ENCODE measurements at places on chromosomes 5 and 9.

- DNase-seq = no peak
These were observed 177.9 kb downstream of the C9orf50 start for GRCh38 chr9:129442803-129443511.

DNA sequence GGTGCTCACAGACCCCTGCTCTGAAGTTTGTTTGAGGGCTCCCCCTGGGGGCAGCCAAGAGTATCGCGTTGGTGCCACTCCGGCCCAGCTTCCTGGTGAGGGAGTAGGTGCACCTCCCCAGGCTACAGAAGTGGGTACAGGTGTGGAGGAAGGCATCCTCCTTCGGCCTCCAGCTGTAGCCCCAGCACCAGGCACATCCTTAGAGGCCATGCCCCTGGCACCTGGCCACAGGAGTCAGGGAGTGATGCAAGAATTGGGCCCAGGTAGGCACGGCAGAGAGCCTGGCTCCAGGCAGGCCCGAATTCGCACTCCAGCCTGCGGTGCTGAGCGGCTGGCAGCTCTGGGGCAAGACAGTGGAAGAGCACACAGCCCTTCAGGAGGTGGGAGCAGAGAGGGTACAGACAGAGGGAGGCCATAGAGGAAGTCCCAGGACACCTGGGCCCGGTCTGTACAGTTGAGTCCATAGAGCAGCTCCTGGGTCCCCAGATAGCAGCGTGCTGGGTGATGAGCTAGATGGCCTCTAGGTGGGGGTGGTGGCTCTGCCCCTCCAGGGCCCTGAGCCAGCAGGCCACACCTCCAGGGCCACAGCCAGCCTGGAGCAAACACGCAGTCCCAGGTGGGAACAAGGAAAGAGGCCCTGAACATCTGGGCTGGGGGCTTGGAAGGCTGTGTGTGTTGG, 2.4 kb downstream of the SAPCD2 start:
- peak; percentile 89 for DNase-seq

GRCh38 chr5:15627109-15627508, 127.1 kb downstream of the FBXL7 start:
- DNase-seq = no peak

- peak; percentile 3 for DNase-seq
These were observed 13.1 kb upstream of the IFNA5 start for GRCh38 chr9:21317956-21318923.

GRCh38 chr5:134874831-134875655, 872 bp downstream of the TXNDC15 start:
- DNase-seq = no peak

- DNase-seq = no peak
These were observed 33.5 kb upstream of the ALDOB start for GRCh38 chr9:101469026-101469425.

DNA sequence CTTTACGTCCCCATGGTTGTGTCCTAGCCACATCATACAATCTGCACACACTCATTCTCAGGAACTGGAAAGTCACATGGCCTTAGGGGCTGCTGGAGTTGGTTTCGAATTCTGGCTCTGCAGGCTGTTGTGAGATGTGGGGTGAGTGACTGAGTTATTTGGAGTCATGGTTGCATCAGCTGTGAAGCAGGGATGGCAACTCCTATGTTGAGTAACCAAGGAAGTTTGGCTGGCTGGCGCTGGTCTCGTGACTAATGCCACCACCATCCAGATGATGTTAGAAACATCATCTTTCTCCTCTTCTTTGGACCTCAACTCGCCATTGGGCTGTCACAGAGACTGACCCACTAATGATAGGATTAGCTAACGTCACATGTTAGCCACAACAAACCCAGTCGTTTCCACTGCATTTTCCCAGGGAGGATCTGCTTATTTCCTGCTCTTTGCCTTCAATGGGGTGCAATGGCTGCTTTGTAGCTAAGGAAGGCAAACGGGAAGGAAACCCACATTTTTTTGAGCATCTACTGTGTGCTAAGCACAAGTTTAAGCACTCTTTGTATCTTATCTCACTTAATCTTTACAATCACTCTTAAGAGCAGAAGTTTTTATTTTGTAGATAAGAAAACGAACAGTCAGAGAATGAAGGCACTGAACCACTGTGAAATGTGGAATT, 78.1 kb upstream of the UBTD2 start:
- no peak for DNase-seq

- no peak for DNase-seq
These were observed 57.7 kb downstream of the LMX1B start for GRCh38 chr9:126671381-126671831.

DNA sequence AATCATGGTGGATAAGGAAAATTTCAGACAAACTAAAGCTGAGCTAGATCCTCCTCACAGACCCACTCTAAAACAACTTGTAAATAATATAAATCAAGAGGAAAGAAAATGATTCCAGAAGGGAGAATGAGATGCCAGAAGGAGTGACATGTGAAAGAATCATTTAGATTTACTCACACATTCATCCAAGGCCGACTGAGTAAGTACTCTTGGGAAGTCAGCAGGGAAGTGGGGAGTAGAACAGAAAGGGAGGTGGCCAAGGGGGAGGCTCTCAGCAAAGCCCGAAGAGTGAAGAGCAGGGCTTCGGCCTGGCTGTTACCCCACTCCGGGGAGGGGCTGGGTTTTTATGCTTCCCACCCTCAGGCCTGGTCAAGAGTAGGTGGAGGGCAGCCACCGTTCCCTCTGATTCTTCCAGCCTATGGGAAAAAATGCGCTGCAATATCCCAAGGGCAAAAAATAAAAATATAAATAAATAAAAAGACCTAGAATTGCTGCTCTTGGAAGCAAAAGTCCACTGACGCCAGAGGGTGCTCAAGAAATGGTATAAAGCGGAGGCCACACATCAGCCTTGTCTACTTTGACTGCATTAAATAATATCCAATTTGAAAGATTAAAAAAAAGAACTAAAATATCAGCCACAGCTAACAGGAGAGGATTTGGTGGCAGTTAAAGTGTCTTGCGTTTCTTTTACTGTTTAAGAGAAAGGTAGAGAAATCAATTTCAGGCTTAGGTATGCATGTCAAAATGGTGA, 110.2 kb upstream of the COL5A1 start:
- DNase-seq = no peak

GRCh38 chr9:136978073-136978864, 965 bp downstream of the PTGDS start:
- peak; percentile 77 for DNase-seq

DNA sequence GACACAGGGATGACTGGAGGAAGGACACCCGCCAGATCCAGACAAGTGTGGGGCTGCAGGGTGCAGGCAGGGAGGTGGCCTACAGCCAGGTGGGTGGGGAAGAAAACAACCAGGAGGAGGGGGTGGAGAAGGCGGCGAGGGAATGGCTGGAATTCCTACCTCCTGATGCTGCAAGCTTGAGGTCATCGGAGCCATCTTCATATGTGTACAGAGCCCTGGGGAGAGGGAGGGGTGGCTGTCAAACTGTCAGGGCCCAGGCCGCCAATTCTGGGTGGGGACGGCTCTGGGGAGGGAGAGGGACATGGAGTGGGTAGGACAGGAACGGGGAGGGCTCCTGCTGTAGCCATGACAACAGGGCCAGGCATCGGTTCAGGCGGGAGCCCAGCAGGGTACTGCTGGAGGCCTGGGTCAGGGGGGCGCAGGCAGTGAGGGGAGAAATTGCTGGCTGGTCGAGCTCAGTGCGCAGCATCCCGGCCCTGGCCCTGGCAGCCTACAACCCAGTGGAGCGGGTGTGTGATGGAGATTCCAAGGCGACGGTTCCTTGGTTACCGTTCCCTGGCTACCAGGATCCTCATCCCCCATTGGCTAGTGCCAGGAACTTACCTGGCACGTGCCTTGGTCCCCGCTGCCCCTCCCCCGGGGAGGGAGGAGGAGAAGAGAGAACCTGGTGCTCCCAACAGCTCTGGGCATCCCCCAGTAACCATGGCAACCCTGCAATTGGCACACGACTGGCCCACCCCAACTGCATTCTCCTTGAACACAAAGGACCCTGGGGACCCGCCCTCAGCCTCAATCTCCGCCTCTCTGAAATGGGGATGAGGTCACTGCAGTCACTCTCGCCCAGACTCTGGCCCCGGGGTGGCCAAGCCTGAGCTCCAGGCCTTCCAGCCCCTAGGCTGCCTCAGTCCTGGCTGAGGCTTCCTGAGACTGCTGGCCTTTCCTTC, 4.5 kb downstream of the DBN1 start:
- DNase-seq = no peak

DNA sequence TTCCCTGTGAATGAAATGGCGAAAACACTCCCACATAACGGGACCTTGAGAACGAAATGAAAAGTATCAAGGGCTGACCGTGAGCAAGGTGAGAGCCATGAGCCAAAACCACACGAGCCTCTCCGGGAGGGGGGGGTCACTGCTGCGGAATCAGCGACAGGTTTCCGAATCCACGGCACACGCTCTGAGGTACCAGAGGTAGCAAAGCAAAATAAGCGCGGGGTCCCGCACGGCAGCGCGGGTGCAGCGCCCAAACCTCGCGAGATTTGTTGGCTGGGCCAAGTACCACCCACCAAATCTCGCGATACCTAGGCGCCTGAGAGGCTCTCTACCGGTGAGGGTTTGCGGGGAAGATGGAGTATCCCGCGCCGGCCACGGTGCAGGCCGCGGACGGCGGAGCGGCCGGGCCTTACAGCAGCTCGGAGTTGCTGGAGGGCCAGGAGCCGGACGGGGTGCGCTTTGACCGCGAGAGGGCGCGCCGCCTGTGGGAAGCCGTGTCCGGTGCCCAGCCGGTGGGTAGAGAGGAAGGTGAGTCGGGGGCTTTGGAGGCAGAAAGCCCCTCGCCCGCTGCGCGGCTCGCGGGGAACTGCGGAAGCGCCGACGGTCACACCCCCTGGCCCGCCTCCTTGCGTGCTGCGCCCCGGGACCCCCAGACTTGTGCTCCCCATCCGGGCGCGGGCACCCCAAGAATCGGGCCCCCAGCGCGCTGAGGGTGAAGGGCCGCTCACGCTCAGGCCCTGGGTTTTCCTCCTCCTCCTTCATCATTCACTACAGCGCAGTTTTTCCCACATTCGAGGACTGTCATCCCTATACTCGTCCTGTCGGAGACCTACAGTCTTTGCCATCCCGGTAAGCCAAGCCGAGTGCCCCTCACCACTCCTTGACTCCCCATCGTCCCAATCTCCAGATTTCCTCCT, at the start of gene ZNF346:
TSS of gene ZNF346 (plus strand) at position 311 of the 917 bp plus-strand sequence. CDS start at position 354, 43 bp downstream.
- peak; percentile 78 for DNase-seq

DNA sequence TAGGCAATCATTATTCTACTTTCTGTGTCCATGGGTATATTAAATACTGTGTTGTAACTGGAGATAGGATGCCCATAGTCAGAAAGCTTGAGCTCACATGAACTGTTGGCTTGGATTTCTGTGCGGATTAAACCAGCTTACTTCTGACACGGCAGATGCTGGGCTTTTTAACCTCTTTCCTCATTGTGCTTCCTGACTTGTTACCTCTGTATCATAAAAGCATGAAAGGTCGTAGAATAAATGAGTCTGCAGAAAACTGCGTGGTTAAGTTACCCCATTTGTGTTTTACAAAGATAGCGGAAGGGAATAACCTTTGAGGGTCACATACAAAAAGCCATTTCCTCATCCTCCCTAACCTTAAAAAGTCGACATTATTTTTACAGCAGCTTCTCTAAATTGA, 199.5 kb upstream of the DMRT1 start:
- no peak for DNase-seq

DNA sequence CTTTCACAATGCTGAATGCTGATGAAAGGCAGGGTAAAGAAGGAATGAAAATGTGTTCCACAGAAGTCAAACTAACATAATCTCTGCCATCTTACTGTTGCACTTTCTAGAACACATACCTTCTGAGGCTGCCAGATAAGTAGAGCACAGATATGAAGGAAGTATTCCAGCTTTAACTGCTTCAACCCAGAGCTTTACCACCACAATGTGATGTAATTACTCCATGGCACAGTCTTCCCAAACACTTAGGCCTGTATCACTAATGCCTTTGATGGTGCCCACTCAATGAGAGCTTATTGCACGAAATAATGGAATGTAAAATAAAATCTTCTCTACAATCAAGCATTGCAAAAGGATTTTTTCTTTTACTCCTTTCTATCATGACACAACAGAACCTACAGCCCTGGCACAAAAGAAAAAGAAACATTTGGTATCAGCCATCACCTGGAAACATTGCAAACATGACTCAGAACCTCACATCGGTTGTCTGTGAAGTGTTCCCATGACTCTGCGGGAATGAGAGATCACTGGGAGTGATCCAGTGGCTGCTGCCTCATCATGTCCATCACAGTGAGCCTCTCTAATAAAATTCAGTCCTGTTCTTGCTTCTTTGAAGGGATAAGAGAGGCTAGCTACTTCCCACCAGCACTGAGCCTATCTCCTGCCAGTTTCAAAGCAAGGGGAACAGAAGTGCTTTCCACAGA, 385.8 kb downstream of the EFNA5 start:
- no peak for DNase-seq

Measured in NCI-H2171 (cell line).